Aorta (tissue), 5 donors: ENCODE measurements at places on chromosomes 11 and 22.

- no peak for DNase-seq
Observed at GRCh38 chr11:130330101-130330684, 15.5 kb upstream of the ZBTB44 start.

GRCh38 chr11:37320921-37321320 lies 722.9 kb upstream of the RAG2 start:
- no peak for DNase-seq

DNA sequence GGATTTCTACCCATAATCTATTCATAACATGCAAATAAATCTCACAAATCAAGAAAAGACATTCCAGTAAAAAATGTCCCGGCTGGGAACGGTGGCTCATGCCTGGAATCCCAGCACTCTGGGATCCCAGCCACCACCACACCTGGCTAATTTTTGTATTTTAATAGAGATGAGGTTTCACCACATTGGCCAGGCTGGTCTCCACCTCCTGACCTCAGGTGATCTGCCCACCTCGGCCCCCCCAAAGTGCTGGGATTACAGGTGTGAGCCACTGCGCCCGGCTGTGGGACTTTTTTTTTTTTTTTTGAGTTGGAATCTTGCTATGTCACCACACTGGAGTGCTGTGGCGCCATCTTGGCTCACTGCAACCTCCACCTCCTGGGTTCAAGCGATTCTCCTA lies 4.7 kb downstream of the CHID1 start:
- no peak for DNase-seq

- DNase-seq, result no peak
Observed at GRCh38 chr22:45709866-45710265, 38.2 kb downstream of the ATXN10 start.

GRCh38 chr11:17771415-17771814 lies 36.8 kb downstream of the KCNC1 start:
- DNase-seq, result peak; percentile 48
